ENCODE measurements at places on chromosomes 13 and 19.

GRCh38 chr19:50352242-50352641 is 13.2 kb downstream of the NAPSA start:
- no peak for DNase-seq

GRCh38 chr19:51501594-51502263 is at the start of gene SIGLEC12:
SIGLEC12 (minus strand) TSS chr19:51501800; CDS start chr19:51501733, 67 bp downstream.
- no peak for DNase-seq

DNA sequence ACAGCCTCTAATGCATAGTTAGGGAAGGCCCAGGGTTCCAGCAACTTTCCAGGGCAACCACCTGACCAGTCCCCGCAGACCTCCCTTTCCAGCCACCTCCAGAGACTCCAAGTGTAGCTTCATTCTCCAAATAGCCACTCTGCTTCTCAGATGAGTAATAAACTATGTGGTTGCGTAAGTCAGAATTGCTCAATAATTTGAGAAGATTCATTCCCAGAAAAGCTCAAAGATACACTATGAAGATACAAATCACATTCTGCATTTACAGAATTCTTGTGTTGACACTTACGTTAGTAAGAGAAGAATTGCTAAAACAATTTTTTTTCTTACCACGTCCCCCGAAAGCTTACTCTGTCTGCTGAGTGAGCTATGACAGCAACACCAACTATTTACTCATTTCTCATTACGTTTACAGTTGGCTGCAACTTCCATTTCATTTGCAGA is 8.2 kb upstream of the LATS2 start:
- DNase-seq: peak; percentile 73

DNA sequence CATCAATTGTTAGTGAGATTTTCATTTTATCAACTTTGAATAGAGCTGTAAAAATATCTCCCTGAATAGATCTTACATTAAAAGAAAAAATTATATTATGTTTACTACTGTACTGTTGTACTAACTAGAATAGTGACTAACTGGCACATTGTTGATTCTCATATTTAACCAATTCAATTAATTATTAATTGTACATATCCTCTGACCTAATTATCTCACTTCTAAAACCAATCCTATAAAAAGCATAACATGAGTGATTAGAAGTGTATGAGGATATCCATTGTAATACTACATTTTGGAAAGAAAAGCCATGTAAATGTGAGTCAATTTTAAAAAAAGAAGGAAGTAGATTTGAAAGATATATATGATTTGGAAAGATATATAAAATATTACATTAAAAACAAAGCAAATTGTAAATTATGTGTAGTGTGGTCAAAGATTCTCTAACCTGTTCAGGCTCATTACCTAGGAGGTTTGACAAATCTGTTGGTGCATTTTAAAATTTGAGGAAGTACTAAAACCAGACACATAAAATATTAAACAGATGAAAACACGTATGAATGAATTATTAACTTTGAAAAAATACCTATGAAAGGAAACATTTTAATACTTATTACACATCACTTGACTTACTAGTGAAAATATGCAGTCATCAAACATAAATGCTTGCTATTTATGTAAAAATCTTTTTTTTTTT is 829.8 kb upstream of the SLC10A2 start:
- DNase-seq: peak; percentile 46

- no peak for DNase-seq
These were observed 314.1 kb downstream of the KLF5 start for GRCh38 chr13:73372666-73373627.

GRCh38 chr13:110855363-110855762 is 59.5 kb downstream of the ANKRD10 start:
- no peak for DNase-seq

DNA sequence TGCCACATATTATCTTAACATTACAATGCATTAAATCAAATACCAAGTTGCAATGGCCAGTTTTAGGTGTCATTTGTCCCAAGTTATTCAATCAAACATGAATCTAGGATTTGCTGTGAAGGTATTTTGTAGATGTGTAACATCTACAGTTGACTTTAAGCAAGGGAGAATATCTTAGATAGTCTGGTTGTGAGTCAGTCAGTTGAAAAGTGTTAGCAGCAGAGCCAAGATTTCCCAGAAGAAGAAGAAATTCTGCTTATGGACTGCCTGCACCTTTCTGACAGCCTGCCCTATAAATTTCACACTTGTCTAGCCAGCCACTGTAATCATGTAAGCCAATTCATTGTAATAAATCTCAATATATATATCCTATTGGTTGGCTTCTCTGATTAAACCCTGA is 41.3 kb upstream of the INTS6 start:
- DNase-seq: peak; percentile 23

DNA sequence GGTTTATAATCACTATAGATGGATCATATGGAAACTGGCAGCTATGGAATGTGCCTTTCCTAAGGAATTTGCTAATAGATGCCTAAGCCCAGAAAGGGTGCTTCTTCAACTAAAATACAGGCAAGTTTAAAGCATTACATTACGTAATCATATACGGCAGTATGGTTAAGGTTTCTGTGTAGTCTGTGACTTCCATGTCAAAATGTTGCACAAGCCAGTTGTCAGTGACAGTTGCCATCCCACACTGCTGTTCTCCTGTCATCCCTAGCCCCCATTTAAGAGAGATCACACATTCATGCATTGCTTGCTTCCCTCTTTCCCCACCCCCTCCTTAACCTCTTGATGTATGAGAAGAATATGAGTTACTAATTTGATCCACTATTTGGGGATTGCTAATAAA is 47.3 kb downstream of the BRCA2 start:
- no peak for DNase-seq

GRCh38 chr13:77492982-77493381 is 42.5 kb upstream of the SCEL start:
- DNase-seq: peak; percentile 37

DNA sequence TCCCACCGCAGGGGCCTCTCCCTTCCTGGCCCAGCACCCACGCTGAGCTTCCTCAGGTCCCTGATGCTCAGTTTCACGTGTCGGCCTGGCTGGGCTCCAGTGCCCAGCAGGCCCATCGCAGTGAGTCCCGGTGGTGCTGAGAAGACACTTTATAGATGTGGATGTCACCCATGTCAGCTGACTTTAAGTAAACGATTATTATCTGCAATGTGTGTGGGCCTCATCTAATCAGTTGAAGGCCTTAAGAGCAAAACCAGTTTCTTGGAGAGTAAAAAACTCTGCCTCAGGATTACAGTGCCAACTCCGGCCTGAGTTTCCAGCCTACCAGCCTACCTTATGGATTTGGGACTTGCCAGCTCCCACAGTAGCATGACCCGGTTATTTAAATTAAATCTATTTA is 17.3 kb upstream of the SMIM17 start:
- DNase-seq: no peak

GRCh38 chr19:7975037-7975436 is 30.4 kb downstream of the ELAVL1 start:
- DNase-seq: no peak

DNA sequence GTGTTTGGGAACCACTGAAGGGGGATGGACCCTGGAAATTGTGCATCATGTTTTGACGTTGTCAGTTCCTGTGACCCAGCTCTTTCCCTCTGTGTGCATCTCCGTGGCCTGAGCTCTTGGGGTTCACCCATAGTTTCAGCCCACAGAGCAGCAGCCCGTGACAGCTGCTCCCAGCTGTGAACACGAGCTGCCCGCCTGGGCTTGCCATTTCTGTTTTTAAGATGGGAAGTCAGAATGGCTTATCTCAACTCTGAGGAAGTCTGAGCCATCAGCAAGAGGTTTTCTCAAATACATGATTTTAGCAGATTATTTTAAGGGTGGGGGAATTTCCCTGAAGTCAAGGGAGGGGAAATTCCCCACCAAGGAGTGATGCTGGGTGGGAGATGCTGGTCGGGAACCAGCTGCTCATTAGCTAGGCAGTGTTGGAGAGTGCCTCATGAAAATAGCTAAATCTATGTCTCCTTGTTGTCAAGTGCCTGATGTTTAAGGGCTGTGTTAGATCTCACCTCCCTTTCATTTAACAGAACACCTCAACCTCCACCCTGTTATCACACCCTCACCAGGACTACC is 34.8 kb upstream of the C1QTNF9 start:
- DNase-seq: no peak

DNA sequence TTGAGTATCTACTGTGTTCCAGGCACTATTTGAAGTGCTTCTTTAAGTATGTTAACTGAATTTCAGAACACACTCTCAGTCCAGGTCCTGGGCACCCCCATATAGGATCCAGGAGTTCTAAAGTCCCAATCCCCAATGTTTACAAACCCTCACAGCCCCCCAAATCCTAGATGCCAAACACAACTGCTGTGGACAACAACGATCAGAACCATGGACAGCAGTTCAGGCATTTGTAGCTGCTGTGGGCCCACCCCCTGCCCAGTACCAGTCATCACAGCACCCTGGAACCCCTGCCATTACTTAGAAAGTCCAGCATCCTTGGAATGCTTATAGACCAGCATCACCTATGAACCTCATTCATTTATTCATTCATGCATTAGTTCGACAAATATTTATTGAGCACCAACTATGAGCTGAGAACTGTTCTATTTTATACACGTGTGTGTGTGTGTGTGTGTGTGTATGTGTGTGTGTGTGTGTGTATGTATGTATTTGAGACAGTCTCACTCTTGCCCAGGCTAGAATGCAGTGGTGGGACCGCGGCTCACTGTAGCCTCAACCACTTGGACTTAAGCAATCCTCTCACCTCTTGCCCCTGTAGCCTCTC is 19.3 kb upstream of the SDHAF1 start:
- DNase-seq: peak; percentile 14

DNA sequence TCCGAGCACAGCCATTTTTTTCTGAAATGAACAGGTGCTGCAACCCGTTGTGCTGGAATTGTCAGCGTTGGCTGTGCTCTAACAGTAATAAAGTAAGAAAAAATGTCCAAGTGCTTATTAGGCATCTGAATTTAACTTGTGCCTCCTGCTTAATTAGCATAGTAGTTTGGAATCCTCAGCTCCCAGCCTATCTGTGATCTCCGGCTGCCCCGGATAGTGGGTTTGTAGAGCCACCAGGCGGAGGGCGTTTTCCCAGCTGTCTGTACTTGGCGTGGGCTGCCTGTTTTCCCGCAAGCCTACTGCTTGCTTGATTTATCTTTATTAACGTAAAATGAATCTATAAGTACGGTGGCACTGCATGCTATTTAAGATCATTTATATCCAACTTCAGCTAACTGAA is 137.9 kb downstream of the MTUS2 start:
- no peak for DNase-seq

- DNase-seq: peak; percentile 36
These were observed 11.4 kb upstream of the USP12 start for GRCh38 chr13:27182844-27183497.

GRCh38 chr19:30898353-30899103 is 450.7 kb downstream of the TSHZ3 start:
- DNase-seq: no peak

GRCh38 chr13:30037306-30037705 is 186.9 kb upstream of the UBL3 start:
- DNase-seq: no peak

DNA sequence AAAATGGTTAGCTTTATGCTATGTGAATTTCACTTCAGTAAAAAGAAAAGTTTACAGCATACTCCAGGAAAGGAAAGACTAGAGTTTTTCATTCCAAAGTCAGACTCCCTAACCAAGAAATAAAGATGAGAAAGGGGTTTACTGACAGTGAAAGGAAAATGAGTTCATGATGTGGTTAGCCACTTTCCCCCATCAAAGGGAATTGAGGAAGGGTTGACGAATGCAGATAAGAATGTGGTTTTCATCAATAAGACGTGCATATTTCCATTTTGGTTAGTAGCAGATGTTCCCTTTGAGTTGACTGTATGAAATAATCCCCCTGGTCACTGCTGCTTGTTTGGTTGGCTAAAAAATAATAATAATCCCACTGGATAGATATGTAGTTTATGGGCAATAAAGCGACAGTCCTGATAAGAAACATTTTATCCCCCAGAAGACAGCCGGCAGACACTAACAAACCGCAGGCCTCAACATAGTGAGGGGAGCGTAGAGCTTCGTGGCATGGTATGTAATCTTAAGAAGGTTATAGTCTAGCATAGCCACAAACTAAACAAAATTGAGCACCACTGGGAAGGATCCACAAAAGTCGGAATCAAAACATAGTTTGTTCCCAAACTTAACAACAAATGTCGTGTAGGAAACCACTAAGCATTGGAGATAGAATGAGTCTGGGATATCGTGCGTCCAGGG is 114.8 kb downstream of the COL4A2 start:
- DNase-seq: no peak

GRCh38 chr13:28723806-28724205 is 5.0 kb upstream of the SLC46A3 start:
- no peak for DNase-seq

- DNase-seq: no peak
These were observed 123.2 kb downstream of the ENOX1 start for GRCh38 chr13:43663474-43664090.

Data from kidney glomerular epithelial cell (primary cell).